ENCODE measurements at places on chromosomes 5 and 9.

- DNase-seq = no peak
These were observed 79.4 kb downstream of the AMBP start for GRCh38 chr9:113998525-113999255.

- DNase-seq = no peak
These were observed 405.0 kb upstream of the TNC start for GRCh38 chr9:115522912-115523311.

- no peak for DNase-seq
These were observed 22.2 kb downstream of the ITGA1 start for GRCh38 chr5:52809884-52810283.

DNA sequence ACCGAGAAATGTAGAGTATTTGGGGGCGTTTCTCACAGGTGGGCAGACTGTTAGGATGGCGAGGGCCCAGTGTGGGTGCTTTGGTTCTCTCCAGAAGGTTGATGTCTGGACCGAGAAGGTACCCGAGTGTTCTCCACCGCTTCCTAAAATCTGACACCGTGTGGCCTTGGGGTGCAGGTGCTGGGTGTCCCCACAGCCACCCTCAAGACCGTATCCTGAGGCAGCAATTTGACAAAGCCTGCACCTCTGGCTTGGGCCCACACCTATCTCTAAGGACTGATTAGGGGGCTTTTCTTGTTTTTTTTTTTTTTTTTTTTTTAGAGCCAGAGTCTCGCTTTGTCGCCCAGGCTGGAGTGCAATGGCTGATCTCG, 1.3 kb downstream of the PPP1R26 start:
- DNase-seq = no peak

- no peak for DNase-seq
These were observed at the start of gene SEMA4D for GRCh38 chr9:89497978-89498851. Gene SEMA4D, minus strand, starts transcription at chr9:89498113. Its CDS starts 92,657 bp downstream, at chr9:89405456.

DNA sequence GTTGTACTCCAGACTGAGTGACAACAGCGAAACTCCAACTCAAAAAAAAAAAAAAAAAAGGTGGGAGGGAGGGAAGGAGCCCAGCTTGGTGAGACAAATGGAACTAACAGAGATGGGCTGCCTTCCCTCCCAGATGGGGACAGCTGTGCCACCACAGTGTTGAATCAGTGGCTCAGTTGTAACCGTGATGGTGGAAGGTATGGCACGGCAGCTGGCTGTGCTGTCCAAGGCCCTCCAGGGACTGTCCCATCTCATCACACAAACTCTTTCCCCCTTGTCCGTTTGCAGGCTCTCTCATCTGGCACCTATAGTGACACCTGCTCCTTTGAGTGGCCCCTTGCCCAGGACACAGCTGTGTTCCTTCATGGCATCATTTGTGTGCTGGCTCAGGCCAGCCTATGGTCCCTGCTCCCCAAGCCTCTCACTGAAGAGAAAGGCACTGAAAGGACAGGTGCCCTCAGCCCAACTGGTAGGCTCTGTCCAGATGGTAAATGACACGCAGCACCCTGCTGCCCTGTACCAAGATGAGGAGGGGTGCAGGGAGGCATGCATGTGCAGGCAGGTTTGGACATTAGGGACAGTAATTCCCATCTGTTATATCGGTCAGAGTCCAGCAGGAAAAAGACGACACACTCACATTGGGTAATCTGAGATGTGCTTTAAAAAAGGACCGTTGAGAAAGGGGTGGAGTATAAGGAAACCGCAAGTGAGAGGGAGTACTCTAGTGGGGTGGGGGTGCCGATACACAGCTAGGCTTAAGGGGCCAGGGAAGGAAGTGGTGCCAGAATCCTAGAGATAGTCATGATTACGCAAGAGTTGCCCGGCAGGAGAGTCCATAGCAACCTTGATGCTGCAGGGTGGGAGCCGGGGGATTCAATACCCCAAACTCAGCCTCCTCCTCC, 4.3 kb downstream of the SMIM33 start:
- DNase-seq = no peak

- no peak for DNase-seq
These were observed 245.3 kb downstream of the BNC2 start for GRCh38 chr9:16625161-16625631.

DNA sequence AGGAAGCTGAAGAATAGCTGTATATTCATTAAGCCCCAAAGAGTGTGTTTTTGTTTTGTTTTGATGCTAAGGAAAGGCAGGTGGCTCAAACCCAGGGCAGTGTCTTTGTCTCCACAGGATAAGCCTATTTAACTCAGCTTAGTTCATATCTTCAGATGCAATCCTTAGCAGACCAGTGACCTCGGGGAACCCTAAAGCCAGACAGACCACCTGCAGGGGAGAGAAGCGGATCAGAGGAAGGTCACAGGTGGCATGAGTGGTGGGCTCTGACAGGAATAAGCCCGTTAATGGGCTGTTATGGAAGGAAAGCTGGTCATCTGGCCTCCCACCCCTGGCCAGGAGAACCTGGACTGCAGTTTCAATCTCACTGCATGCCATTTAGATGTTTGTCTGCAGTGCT, 30.8 kb downstream of the TAS2R1 start:
- DNase-seq = no peak

GRCh38 chr9:93065135-93065720, 6.7 kb downstream of the SUSD3 start:
- no peak for DNase-seq

GRCh38 chr5:113749334-113749733, 235.8 kb downstream of the YTHDC2 start:
- no peak for DNase-seq

- DNase-seq = no peak
These were observed 12.5 kb upstream of the LPAR1 start for GRCh38 chr9:111050819-111051218.

DNA sequence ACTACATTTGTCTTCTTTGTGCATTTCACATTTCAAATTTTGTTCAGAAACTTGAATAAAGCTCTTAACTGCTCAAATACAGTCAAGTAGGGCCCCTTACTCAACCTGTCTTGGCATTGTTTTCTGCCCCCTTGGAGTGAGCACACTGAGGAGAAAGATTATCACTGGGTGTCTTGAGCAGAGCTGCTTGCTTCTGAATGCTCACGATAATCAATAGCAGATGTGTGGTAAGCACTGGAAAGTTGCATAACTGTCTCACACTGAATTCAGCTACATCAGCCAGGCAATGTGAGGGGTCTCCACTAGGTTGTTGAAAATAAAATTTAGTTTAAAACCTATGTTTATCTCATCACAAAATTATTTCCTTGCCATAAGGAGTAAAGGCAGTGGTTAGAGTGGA, 7.8 kb upstream of the TNFAIP8 start:
- DNase-seq = no peak

- no peak for DNase-seq
These were observed 29.0 kb downstream of the TXNDC8 start for GRCh38 chr9:110308633-110309038.

DNA sequence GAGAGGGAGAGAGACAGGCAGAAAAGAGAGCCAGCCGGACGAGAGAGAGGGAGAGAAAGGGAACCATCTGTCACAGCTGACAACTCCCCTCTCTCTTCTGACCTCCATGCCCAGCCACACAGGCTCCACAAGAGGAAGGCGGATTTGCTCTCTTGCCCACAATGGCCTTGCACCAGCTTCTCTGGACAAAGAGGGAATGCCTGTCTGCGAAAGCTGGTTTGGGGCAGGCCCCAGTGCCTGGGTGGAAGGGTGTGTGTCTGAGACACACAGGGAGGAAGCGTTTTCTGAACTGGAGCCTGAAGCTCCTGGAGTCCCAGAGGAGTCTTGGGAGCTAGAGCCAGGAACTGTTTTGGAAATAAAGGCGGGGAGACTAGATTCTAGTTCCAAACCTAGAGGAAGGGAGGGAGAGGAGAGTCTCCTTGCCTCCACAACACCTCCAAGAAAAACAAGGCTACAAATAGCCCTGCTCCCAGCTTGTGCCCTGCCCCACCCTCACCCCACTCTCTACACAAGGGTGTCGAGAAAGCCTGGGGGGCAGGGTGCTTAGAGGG, 12.5 kb downstream of the C1QTNF2 start:
- no peak for DNase-seq

DNA sequence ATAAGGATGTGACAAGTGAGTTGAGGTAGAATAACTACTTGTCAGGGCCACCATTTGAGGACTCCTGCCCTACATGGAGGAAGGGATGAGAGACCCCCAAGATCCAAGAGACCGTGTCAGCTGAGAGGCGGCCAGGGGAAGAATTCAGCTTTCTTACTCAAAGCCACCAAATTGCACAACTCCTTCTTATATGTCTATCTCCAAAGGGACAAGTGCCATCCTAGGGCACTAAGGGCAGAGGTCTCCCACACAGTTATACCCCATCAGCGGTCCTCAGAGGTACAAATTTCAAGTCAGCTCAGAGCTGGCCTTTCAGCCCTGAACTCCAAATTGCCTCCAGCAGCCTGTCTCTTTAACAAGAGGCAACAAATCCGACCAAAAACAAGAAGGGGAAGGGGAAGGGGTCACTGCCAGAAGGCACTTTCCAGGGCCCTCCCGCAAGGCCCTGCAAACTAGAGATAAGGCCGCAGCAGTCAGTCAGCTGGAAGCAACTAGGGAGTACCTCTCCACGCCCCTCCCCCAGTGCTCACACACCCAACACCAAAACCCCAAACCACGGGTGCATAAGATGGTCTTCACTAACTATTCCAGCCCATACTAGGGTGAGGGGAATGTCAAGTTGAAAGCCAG, 6.1 kb upstream of the STOML2 start:
- no peak for DNase-seq

GRCh38 chr5:23840083-23840482, 332.7 kb downstream of the PRDM9 start:
- DNase-seq = no peak

DNA sequence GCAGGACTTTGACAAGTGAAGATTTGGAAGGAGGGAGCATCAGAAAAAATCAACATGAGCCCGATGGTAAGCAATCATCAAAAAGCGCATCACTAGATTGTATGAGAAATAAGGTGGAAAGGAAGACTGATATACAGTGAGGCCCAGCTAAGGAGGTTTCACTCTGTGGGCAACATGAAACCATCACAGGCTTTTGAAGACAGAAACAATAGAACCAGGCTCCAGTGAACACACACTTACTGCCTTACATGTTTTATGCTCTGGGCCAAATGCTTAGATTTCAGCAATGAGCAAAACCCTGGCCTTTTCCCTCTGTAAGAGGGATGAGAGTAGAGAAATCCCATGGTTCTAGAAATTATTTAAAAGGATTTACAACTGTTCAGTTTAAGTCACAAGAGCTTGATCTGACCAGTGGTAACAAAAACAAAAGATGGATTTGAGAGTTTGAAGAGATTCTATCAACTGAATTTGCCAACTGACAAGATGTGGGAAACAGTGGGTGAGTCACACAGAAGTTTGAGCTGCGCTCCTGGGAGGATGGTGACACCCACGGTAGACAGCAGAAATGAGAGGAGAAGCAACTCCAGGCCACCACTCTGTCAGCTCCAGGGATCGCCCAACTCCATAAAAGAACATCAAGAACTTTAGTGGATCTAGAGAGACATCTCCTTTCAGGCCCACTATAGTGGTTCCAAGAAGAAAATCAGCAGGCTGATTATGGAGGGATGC, 261.8 kb downstream of the MCTP1 start:
- DNase-seq = no peak

DNA sequence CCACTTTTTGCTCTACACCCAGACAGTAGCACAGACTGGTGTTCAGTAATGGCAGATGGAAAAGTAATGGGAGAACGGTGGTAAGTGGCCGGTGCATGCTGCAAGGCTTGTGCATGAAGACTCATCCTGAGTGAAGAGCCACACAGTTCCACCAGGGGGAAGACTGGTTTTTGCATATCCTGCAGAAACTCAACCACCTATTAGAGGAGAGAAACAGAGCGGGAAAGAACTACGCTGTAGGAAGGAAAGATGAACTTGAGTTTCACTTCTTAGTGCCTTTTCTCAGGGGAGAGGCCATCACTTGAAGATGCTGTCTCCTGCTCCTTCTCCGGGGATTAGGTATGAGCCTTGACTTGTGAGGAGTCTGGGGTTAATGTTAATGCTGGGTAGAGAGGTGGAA, 9.4 kb upstream of the PRSS3 start:
- DNase-seq = no peak

DNA sequence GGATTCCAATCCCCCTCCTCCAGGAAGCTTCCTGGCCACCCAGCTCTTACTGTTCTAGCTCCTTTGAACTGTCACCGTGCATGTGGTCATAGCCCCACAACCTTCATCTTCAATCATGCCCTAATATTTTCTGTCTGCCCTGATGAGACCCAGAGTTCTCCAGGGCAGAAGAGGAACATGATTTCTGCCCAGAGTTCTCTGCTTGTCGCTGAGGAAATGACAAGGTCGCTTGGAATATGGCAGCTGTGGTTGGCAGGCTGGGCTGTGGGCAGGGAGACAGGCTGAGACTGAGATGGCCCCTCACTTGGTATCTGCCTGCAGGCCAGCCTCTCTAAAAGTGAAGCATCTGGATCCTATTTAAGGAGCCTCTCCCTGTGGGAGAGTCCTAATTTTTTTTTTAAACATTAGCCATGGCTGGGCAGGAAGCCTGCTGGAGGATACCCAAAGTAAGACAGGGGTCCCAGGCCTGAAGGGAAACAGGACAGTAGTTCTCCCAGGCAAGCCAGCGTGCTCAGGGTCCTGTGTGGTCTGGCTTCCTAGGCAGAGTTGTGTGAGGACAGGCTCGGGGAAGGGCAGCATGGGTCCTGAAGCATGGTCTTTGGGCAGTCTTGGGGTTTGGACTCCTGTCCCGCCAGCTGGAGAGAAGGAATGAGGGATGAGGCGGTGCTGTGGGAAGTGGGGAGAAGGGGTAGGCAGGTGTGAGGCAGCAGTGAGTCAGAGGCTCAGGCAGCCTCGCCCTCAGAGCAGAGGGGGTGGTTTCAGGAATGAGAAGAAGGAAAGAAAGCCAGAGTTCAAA, 242.1 kb downstream of the FSTL4 start:
- DNase-seq = no peak

DNA sequence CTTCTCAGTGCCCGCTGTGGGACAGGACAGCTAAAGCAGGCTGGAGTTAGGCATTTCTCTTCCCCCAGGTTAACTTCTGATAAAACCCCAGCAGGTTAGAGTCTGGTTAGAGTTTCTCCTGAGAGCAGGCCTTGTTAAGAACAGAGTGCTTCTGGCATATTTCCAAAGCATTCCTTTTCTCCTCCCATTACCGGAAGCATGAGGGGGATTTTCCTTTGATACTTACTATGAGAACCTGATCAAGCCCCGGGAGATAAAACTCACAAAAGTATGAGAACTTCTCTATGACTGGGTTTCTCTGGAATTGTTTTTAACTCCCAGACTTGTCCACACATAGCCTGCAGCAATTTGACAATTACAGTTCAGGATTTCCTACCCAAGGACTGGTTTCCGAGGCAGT, 77.4 kb upstream of the MAST4 start:
- no peak for DNase-seq

GRCh38 chr9:1701113-1701512, 314.0 kb upstream of the SMARCA2 start:
- DNase-seq = no peak
